ENCODE measurements at places on chromosomes 6 and 20. TPM values are rescaled to one million over a fixed set of nuclear protein-coding genes. Genes with fewer than 3 reads are reported as not detected.
A peak's percentile ranks its signal among the peaks of the same experiment; 100 is the strongest.

GATA5 gene
- total RNA-seq: 0.46 TPM

PTCRA gene
- total RNA-seq: not detected

CRISP2 gene
- not detected for total RNA-seq

CENPW gene
- total RNA-seq: 4.2 TPM

THEMIS gene
- total RNA-seq: 0.39 TPM

PTK6 gene
- 0.06 TPM for total RNA-seq

HUS1B gene
- not detected for total RNA-seq

SLC4A11 gene
- not detected for total RNA-seq

DNA sequence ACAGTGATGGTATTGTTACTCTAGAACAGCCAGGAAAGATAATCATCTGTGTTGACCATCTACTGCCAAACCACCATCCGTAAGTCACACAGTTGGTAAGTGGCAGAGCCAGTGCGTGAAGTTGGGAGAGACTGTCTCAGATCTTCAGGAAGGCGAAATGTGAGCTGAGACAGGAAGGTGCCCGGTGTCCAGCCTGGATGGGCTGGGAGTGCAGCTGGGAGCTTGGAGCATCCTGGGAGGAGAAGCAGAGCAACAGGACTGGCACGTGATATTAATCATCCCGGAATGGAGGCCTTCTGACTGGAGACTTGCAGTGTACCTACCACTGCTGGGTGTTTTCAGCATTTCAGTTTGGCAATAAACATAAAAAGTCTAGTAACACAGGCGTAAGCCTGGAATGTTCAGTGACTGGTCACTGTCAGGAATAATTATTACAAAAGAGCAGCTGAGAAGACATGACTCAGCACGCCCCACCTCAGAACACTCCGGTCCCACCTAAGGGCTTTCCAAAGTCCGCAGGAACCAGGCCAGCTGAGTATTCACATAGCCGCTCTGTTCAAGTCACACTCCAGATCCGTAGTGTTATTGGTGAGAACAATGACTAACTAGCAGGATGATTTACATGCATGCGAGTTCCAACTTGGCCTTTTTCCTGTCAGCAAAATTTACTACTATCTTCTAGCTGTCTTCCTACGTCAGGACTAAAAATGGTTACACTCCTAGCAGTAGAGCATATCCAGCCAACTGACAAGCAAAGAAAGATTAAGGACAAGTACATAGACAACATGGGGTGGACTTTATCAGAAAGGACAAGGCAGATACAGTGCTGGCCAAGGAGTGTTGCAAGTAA is 45.1 kb upstream of the PNRC1 start:
- H3K4me3 ChIP-seq: peak overlapping the region; percentile 43
- no peaks in the 10 kb centered on the region for H3K27me3 ChIP-seq

GRCh38 chr6:44119704-44120262 is 7.5 kb downstream of the MRPL14 start:
- H3K36me3 ChIP-seq: peaks cover 4% of the 10 kb centered on the region
- no peak overlapping the region for H3K4me3 ChIP-seq
- DNase-seq: no peak
- H3K27ac ChIP-seq: peak overlapping the region; percentile 1

- no peak overlapping the region for H3K4me3 ChIP-seq
- peak overlapping the region; percentile 2 for H3K27ac ChIP-seq
- H3K36me3 ChIP-seq: peaks cover 59% of the 10 kb centered on the region
- H3K27me3 ChIP-seq: no peaks in the 10 kb centered on the region
Measured at GRCh38 chr6:137875606-137876005, 8.5 kb downstream of the TNFAIP3 start.

- no peak for DNase-seq
- no peaks in the 10 kb centered on the region for H3K36me3 ChIP-seq
- H3K27me3 ChIP-seq: no peaks in the 10 kb centered on the region
- no peak overlapping the region for H3K4me3 ChIP-seq
- no peaks in the 10 kb centered on the region for H3K4me1 ChIP-seq
Measured at GRCh38 chr20:60877071-60877857, 374.8 kb upstream of the CDH4 start.

GRCh38 chr6:50891290-50891689 is 72.6 kb downstream of the TFAP2B start:
- H3K36me3 ChIP-seq: no peaks in the 10 kb centered on the region
- H3K27me3 ChIP-seq: no peaks in the 10 kb centered on the region
- no peak for DNase-seq
- no peaks in the 10 kb centered on the region for H3K4me1 ChIP-seq

- H3K4me1 ChIP-seq: no peaks in the 10 kb centered on the region
- no peak overlapping the region for H3K4me3 ChIP-seq
- H3K36me3 ChIP-seq: no peaks in the 10 kb centered on the region
- no peak overlapping the region for H3K27ac ChIP-seq
Measured at GRCh38 chr6:126826166-126826714, 292.2 kb upstream of the RSPO3 start.

DNA sequence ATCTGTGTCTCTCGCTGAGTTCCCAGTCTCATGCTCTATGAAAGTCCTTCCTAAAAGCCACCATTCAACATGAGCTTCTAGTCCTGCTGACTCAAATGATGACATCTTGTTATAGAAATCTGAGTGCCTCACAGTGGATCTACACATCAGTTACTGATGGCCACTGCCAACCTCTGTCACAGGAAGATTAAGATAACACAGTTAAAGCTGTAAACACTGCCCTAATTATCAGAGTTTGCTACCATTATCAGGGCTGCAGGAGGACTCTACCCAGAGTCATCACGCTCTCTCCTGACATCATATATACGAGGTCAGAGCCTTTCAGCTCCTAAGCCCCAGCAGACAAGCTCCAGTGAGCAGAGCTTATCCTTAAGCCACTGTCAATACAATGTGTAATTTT is 63.2 kb downstream of the HIVEP2 start:
- H3K27ac ChIP-seq: no peak overlapping the region
- H3K4me3 ChIP-seq: no peak overlapping the region
- no peaks in the 10 kb centered on the region for H3K36me3 ChIP-seq
- no peak for DNase-seq
- H3K27me3 ChIP-seq: no peaks in the 10 kb centered on the region

DNA sequence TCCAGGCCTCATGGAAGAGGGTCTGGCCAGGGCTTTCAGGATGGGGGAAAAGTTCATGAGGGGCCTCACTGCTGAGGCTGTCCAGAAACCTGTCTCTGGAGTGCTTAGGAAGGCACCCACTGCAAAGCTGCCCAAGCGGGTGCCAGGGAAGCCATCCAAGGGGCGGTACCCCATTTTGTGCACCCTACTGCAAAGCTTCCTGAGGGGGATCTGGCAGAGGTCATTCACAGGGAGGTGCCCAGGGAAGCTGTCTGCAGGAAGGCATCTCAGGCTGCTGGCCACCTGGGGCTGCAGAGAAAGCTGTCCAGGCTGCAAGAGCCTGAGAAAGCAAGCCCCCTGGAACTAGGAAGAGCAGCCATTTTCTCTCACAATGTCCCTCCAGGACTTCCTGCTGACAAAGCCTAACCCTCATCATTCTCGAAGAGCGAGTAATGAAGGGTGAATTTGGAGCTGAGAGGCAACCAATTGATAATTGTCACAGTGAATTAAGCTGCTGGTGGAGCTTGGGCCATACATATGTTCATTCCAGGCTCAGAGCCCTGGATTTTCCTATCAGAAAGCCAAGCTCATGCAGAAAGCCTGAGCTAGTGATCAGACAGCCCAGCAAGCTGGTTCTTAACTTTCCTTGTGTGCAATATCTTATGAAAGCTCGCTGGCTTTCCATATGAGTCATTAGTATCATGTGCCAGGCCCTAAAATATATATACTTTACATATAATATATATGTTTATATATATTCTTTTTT is 62.2 kb upstream of the SLC22A16 start:
- H3K36me3 ChIP-seq: no peaks in the 10 kb centered on the region
- H3K27me3 ChIP-seq: no peaks in the 10 kb centered on the region
- H3K4me3 ChIP-seq: no peak overlapping the region
- peak; percentile 66 for DNase-seq
